ENCODE measurements at places on chromosomes 13 and 19.

DNA sequence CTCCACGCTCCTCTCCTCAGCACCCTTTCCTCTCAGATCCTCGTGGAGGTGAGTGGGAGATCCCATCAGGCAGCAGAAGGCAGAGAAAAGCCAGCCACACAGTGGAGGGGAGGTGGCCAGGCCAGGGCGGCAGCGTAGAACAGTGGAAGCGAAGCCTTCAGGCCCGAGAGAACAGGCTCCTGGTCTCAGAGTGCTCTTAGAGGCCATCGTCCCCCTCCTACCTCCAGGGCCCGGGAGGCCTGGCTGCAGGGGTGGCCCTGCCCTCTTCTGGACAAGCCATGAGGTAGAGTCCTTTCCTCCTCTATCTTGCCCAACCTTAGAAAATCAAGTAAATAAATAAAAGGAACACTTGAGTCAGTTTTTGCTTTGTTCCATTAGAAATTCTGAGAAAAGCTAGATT lies 202.0 kb downstream of the KATNAL1 start:
- DNase-seq, result no peak

DNA sequence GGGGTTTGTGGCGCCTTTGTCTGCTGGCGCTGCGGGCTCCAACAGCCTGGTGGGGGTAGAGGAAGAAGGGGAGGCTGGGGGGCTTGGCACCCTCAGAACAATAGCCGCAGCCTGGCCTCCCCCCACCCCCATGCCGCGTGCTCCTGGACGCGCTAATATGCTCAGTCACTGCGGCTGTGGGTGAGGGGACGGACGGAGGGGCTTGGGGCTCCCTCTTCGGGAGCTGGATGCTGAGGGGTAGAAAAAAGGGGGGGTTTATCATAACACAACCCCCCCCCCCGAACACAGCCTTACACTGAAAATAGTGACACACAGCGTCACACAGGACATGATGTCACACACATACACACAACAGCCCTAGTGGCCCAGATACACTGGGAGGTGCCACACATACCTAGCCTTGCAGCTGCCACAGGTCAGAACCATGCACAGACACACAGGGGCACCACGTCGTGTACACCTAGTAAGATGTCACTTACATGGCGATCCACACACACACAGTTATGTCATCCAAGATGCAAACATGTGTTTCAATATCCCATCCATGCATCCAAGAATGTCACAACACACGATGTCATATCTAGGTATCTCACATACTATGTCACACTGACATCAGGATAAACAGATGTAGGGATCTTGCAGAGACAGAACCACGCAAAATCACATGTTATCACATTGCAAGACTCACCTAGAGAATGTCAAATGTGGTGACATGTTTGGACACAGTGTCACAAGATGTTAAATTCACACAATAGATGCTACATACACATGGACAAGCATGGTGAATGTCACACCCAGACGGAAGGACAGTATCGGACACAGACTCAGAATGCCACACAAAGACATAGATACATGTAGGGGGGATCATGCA lies 806 bp downstream of the MAST1 start:
- no peak for DNase-seq

DNA sequence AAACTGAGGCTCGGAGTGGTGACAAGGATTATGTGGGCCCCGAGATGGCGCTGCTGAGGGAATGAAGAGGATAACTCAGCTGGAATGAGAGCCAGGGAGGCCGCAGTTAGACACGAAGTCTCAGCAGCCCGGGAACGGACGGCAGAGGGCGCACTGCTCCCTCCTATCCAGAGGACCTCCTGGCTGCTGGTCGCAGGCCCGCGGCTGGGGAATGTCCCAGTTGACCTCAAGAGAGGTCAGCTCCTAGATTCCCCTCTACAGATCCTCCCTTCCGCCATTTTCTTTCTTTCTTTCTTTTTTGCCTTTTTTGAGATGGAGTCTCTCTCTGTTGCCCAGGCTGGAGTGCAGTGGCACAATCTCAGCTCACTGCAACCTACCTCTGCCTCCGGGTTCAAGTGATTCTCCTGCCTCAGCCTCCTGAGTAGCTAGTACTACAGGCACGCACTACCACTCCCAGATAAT lies 24.1 kb upstream of the ASPDH start:
- DNase-seq, result peak; percentile 40

GRCh38 chr13:107974409-107974808 lies 240.9 kb downstream of the LIG4 start:
- no peak for DNase-seq

DNA sequence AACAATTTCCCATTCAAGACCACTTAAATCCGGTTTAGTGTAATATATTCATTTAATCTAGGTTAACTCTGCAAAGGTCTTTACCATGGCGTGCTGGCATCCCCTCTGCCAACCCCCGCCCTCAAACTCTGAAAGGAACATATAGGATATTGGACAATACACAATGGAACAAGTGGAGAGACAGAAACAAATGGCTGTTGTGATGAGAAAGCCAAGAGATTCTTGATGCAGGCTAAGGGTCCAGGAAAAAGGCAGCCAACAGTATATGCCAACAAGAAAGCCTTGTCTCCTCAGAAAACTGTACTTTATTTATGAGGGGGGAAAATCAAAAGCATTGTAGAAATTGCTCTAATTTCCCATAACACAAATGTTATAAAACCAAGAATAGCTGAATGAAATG lies 407.3 kb upstream of the SGCG start:
- no peak for DNase-seq

- DNase-seq, result no peak
Observed at GRCh38 chr13:109995578-109995977, 209.2 kb upstream of the IRS2 start.

DNA sequence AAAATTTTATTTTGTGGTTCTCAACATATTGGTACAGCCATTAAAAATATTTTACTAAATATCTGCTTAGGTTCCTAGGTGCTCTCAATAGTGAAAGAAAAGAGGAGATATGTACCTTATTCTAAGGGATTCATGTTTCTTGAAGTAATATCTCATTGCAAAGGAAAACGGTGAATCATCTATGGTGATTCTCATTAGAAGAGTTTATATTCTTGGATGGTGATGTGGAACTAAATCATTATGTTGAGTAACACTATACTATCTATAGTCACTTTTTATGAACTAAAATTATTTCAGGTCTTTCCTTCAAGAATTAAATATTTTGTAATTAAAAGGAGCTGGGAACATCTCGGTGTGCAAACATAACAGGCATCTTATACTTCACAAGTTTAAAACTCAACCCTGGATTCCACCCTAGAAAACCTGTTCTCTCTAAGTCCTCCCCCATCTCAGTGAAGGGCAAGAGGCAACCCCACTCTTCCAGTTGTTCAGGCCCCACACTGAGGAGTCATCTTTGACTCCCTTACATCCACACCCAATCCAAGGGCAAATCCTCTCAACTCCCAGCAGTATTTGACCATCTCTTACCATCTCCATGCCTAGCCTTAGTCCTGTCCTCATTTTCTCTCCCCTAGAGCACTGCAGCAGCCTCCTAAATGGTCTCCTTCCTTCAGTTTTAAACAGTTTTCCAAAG lies 140.1 kb downstream of the RGCC start:
- no peak for DNase-seq

DNA sequence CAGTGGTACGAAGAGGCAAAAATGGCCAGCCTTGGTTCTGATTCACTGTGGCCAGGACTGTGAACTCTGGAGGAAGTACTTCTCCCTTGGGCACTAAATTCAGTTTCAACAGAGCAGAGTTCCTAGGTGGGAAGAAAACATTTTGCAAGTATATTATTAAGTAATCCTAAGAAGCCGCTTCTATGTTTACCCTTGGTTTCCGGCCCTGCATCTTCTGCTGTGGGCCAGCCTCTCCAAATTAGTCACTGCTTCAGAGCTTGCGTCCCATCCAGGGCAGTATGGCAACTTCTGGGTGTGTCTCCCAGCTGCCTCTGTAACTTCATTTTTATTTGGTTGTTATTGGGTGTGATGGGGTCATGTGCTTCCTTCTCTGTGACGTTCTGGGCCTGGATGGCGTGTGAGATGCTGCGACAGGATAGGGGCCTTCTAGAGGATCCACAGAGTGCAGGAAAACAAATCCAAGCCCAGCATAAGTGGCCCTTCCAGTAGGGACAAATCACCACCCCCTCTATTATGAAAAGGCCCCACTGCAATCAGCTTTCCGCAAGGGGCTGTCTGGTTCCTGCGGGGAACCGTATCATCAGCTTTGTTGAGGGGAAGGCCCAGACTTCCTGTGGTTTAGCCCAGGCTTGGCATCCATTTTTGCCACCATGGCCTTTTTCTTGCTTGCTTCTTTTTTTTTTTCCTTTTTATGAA lies 55.1 kb upstream of the C1QTNF9 start:
- DNase-seq, result no peak

DNA sequence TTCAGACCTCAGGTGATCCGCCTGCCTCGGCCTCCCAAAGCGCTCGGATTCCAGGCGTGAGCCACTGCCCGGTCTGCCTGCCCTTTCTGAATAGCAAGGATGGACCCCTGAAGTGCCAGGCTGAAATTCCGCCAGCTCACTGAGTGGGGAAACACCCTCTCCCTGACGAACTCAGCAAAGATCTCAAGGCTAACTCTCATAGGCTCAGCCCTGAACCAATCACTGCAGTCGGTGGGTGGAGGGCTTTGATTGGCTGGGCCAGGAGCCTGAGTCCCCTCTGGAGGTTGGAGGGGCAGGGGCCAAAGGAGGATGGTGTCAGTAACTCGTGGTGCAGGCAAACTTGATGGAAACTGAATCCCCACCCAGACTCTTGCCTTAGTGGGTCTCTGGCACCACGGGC lies 11.2 kb upstream of the COMP start:
- DNase-seq, result no peak

DNA sequence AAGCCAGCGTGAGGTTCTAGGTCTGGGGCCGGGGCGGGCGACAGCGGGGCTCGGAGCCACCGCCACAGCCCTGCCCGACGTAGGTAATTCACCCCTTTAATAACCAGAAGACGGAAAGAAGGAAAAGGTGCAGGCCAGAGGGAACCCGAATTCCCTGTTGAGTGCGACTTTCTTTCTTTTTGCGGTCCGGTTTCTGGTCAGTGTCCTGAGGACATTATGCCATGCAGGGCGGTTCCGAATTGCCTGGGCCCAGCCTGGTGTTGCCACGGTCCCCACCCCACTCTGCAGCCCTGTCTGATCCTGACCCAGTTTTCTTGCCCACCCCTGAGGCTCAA lies 18.4 kb upstream of the TFDP1 start:
- no peak for DNase-seq

DNA sequence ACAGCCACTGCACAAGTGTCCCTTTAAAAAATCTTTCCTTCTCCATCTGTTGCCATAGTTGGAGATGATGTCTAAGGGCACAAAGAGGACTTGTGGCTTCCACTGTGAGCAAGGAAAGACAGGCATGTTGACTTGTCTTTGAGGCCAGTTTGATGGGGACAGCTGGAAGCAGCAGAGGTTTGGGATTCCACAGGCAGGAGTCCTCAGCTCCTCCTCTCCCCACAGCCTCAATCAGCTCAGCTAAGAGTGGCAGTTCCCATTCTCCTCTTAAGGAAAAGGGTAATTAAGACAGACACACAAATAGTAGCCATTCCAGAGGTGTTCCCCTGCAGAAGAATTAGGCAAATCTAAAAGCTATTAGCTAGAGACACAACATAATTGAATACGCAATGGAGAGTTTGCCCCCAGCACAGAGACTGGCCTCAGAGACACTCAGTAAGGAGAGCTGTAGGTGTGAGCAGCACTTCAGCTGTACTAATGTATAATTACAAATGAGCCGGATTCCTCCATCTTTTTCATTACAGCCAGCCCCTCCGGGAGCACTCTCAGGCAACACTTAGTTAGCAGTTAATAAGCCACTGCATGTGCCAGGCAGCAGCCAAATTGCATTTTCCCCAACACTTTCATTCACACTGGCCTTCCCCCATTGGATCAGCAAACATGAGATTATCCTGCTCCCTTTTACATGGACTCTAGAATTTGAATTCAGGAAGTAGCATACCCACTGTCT lies 434.0 kb downstream of the FOXO1 start:
- DNase-seq, result no peak

DNA sequence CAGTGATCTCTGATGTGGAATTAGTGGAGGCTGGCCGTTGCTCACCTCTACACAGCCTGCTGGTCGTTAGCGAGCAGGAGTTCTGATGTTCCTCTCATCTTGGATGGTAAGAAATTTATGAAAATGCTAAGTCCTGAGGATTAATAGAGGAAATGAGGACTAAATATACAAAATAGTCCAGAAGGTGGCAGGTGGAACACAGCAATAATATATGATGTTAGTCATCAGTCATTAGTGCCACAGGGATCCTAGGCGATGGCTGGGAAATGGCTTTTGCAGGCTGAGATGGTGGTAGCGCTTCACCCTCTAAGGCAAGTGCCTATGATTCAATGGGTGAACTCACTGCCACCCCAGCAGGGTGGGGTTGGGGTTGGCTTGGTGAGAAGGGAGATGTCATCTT lies 338.6 kb upstream of the TMTC4 start:
- DNase-seq, result no peak

- peak; percentile 35 for DNase-seq
Observed at GRCh38 chr13:79455331-79455730, 25.6 kb upstream of the NDFIP2 start.

GRCh38 chr13:109577191-109577700 lies 209.1 kb downstream of the IRS2 start:
- no peak for DNase-seq

- no peak for DNase-seq
Observed at GRCh38 chr13:24678151-24678550, 2.1 kb upstream of the ATP12A start.

- DNase-seq, result no peak
Observed at GRCh38 chr19:47778954-47779351, 450 bp downstream of the SELENOW start.

DNA sequence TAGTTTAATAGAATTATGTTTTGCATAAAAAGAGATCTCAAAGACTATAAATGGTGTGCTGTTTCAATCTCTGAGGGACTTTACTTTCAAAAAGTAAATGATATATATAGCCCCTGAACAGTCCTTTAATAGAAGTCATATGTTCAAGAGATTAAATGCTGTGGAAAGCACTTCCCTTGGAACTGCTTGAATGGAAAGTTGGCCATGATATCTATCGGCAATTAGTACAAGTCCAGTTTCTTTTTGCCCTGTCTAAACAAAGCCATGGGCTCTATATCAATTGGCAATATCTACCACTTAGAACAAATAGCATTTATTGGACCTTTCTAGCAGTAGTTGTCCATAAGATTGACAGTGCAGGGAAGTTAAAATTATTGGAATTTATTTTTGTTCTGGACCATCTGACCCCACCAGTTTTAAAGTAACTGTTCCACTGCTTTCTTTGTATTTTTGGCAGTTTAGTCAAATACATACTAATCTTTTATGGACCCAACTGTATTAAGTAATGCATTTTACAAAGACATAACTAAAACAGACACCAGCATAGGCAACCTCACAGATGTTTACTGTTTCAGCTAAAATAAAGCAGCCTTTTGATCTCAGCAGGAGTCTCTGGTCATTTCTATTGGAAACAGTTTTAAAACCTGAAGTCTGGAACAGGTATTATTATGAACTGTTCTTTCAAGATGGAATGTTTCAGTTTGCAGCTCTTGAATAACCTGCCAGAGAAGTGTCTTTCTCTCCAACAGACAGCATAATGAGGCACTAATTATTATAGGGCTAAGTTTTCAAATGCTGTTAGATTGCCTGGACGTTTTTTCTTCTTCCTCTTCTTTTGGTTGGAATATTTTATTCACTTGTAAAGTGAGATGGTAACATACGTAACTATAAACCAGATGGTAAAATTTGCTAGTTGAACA lies 282.6 kb downstream of the DCLK1 start:
- DNase-seq, result no peak

Data from foreskin keratinocyte (primary cell).